ENCODE measurements at places on chromosomes 16 and 17.
A peak's percentile ranks its signal among the peaks of the same experiment; 100 is the strongest.

- no peak for DNase-seq
Observed at GRCh38 chr16:31094088-31094423, 541 bp downstream of the VKORC1 start.

- no peak for DNase-seq
Observed at GRCh38 chr17:37438141-37438540, 31.5 kb downstream of the TADA2A start.

GRCh38 chr16:88730632-88731607 lies 24.6 kb downstream of the CTU2 start:
- no peak for DNase-seq

DNA sequence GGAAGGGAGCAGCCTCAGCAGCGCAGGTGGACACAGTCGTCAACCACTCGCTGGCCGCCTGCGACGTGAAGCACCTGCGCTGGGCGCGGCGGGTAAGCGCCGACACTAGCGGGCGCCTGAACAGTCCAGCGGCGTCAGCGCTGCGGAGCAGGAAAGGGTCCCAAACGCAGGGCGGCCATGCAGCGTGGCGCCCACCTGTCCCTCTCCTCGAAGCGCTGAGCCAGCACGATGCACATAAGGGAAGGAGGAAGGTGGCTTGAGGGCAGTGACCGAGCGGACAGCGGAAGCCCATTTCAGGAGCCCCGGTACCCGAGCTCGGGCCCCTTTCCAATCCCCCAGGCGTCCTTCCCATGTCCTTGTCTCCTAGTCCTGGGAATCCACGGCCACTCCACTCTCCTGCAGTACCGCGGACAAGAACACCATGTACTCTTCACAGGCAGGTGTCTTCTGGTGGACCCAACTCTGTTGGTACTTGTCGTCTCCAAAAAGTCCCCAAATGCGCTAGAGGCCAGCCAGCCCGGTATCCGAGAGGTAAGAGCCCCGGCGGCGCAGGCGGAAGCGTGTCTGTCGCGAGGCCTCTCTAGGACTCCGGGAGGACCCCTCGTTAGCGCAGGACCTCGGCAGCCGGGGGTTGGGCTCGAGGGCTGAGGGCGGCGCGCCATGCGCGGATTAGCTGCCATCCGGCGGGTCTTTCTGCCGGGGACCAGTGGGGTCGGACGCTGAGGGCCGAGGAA lies 14.4 kb downstream of the ZNF232 start:
- DNase-seq, result peak; percentile 45

DNA sequence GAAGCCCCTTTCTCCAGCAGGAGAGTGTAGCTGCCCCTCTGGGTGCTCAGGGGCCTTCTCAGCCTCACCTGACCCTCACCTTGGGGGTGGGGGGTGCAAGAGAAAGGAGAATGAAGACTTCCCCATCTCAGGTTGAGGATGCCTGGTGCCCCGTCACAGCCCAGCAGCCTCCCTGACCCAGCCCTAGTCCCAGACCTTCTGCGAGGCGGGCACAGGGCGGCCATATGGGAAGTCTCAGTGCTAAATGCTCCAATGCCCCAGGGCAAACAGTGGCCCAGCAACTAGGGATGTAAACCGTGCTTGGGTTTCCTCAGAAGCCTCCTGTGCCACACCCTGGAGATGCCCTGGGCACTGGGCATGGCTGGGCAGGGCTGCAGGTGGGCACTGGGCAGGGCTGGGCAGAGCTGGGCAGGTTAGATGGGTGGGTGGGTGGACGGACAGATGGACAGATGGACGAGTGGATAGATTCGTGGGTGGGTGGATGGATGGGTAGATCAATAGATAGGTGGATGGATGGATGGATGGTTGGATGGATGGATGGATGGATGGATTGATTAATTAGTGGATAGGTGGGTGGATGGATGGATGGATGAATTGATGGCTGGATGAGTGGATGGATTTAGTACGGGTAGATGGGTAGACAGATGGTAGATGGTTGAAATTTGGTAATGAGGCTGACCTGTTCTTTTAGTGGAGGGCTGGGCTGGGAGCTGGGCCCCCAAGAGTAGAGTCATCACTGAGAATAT lies 16.8 kb downstream of the TPSD1 start:
- DNase-seq, result no peak

- no peak for DNase-seq
Observed at GRCh38 chr16:26672206-26672605, 394.5 kb upstream of the C16orf82 start.

GRCh38 chr16:4609200-4610010 lies 5.3 kb downstream of the UBALD1 start:
- DNase-seq, result no peak

DNA sequence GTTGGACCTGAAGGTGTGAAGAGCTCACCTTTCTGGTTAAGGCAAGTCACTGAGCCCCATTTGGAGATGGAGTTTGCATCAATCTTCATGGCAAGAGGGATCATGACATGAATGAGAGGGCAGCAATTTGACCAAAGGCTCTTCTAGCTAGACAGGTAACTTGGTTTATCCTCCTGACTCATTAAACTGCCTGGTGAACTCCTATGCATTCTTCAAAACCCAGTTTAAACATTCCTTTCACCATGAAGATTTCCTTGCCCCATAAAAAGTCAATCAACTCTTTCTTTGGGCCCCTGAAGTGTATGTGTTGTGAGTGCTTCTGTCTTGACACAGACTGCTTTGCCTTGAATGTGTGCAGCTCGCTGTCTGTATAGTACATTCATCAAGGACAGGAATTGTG lies 120.0 kb upstream of the FOXF1 start:
- DNase-seq, result no peak

DNA sequence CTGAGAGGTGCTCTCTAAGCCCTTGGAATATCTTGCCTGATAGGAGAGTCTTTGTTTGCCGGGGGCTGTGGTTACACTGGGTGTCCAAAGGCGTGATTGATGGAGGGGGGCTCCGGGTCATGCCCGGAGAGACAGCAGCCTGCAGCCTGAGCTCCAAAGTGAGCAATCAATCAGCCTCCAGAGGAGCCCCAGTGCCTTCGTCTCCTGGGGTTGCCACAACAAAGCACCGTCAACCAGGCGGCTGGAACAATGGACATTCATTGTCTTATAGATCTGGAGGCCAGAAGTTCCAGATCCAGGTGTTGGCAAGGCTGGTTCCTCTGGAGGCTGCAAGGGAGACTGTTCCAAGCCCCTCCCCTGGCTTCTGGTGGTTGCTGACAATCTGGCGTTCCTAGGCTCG lies 24.0 kb upstream of the GINS2 start:
- DNase-seq, result peak; percentile 20

DNA sequence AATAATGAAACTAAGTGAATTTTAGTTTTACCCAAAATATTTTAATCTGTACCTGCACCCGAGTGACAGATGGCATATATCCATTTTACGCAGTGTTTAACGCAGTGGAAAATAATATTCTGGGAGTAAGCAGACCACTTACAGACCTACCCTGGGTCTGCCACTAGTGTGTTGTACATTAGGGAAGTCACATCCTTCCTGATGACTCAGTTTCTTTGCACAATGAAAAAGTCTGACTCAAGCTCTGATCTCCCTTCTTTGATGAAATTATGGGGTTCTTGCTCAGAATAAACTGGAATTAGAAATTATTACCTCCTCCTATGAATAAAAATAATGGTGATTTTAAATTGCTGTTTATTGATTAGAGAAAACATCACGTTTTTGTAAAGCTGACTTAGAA lies 123.2 kb upstream of the AXIN2 start:
- peak; percentile 37 for DNase-seq

DNA sequence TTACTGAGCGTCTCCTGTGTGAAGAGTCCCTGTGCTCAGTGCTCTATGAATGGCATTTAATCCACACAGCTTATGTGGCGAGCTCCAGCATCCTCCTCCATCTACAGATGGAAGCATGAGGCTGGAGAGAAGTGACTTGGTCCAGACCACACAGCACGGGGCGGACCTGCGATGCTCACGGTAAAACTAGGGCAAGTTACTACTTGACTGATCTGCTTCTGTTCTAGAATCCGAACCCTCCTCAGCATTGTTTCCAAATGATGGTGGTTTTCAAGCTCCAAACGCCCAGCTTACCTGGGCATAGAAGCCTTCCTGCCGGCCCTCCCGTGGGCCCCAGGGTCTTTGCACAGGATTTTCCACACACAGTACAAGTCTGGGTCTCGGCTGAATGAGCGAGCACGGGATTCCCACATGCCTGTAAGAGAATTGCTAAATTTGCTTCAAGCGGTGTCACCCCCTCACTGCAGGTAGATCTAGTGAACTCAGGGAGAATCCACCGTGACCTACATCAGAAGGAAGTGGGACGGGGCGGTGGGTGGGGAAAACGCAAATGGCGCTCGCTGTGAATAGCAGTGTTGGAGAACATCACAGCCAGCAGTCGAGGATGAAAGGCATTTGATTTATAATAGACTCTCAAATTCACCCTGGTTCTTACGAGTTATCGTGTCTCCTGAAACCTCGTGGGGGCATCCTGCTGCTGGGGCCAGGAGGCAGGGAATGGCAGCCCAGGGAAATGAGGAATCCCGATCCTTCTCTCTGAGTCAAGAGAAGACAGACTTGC lies 101.1 kb downstream of the CMIP start:
- DNase-seq, result no peak

DNA sequence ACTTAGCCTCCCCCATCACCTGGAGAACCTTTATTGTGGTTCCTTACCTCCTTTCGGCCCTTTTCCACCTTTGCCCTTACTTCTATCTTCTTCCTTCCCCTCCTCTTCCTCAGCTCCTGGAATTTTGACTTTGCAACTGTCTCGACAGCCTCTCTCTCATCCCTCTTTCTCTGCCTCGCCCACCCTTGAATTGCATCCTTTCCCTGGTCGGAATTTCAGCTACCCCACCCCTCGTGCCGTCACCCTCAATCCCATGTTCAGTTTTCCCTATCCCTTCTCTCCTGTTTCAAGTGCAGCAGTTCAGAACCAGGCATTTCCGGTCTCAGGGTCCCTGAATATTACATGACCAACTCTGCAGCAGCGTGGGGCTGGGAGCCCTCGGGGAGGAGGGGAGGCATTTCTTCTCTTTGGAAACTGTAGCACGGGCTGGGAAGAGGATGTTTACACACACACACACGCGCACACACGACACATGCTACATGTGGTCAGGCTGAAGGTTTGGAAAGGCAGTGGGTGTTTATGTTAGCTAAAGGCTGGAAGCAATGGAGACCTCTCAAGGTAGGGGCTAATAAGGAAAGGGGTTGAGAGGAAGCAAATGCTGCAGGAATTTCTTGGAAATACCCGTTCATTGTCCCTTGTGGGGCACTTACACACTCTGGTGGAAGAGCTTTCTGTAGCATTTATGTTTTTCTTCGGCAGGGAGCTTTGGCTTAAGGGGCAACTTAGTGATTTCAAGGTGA lies 971 bp downstream of the MINK1 start:
- no peak for DNase-seq

- DNase-seq, result no peak
Observed at GRCh38 chr17:81277421-81277820, 17.7 kb downstream of the SLC38A10 start.

DNA sequence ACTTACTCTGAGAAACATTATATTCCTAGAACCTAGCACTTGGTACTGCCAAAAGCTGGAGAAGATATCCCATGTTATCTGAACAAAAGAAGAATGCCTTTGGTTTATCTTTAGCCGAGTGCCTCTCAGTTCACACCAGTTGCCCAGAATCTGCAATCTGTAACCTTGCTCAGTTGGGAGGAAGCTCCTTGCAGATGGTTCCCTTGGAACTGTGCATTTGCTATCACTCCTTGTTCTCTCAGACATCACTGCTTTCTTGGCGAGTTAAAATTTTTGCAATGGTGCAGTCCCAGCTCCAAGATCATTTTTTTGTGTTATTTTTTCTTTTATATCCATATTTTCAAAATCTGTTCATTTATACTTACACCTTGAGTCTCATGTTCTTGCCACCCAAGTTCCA lies 446.5 kb downstream of the KCNJ2 start:
- no peak for DNase-seq

DNA sequence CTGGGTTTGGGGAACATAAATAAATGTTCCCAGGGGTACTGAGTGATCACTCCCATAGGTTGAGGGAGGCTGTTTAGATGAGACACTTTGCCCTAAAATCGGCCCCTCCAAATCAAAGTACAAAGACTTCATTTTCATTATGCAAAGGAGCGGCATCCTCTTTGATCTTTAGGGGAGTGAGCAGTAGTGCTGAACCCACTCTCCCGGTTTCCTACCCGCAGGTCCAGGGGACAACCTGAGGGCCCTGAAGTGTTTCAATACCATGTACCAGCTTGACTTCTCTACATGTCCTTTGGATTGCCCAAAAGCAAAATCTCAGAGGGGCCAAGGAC lies 3.6 kb downstream of the HOXB6 start:
- no peak for DNase-seq

DNA sequence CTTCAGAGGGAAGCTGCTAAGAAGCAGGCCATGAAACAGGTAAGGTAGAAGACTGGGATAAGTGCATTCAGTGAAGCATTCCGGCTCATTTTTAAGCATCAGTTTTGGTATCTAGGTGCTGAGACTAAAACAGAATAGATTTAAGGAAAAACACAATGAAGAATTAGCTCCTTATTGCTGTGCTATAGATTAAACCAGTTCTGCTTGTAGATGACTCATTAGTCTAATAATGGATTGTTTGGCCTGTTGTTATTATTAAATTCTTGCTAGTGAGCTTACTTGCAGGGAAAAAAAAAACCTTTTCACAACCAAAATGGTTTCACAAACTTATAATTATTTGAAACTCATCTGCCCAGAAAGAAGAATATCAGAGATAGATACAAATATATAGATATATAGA lies 55.9 kb downstream of the NSRP1 start:
- no peak for DNase-seq
